Fibroblast of skin of right biceps (primary cell): ENCODE measurements at places on chromosomes 6 and 20.
A peak's percentile ranks its signal among the peaks of the same experiment; 100 is the strongest.

GRCh38 chr6:148793721-148794120, 46.9 kb downstream of the UST start:
- peak; percentile 21 for DNase-seq

GRCh38 chr6:162538643-162539064, 188.9 kb downstream of the PRKN start:
- DNase-seq = peak; percentile 17

DNA sequence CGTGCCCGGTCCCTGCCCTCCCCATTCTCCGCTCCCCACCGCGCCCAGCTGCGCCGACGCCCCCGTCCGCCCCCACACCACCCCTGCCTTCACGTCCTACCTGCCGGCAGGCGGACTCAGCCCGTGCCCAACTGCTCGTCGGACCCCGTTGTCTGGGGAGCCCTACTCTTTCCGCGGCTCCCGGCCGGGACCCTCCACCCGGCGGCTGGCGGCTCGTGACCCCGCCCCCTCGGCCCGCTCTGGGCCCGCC, at the start of gene SERAC1:
SERAC1 (minus strand) TSS at position 223 of the 250 bp plus-strand sequence. CDS start 9,899 bp downstream, outside the sequence.
- no peak for DNase-seq

- DNase-seq = peak; percentile 30
Observed at GRCh38 chr6:116073765-116074440, 13.2 kb upstream of the FRK start.

DNA sequence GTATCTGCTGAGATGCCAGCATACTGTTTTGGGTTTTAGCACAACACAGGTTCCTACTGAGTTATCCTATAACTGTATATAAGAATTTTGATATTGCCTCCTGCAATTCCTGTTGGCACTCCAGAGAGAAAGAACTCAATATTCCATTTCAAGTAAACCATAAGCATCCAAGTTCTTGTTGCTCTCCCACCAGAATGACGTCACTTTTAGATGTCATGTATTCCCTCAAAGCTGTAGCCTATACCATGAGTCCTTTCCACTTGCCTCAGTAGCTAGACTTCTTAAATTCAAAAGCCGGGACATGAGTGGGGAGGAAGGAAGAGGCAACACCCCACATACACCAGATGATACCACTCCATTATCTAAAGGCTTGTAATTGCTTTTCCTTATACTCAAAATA, 171.5 kb downstream of the ALDH8A1 start:
- no peak for DNase-seq
